ENCODE measurements at places on chromosomes 12 and 14.

DNA sequence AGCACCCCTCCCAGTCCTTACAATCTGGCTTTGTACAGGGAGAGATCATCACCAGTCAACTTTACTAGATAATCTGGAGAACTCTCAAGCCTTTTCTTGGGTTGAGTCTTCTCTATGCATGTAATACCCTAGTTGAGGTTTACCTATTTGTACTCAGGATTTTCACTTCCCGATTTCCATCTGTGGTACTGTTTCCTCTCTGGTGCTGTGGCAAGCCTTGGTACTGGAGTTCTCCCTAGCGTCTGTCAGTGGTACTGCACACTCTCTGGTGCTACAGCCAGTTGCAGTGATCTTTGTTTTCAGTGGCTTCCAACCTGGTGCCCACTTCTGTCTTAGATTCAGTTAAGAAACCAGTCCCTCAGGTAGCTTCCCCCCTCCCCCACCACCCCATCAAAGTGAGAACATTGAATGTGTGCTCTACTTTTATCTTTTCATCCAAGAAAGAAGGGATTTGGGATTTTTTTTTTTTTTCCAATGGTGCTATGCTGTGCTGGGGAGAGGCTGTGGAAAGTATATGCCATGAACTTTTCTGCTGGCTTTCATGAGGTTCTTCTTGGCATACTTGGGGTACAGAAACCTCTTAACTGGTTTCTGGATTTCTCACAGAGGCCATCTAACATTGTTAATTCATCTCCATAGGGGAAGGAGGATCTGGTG is 69.4 kb upstream of the EVL start:
- DNase-seq: peak; percentile 48

GRCh38 chr14:96661244-96661969 is 135.8 kb upstream of the VRK1 start:
- DNase-seq: no peak

DNA sequence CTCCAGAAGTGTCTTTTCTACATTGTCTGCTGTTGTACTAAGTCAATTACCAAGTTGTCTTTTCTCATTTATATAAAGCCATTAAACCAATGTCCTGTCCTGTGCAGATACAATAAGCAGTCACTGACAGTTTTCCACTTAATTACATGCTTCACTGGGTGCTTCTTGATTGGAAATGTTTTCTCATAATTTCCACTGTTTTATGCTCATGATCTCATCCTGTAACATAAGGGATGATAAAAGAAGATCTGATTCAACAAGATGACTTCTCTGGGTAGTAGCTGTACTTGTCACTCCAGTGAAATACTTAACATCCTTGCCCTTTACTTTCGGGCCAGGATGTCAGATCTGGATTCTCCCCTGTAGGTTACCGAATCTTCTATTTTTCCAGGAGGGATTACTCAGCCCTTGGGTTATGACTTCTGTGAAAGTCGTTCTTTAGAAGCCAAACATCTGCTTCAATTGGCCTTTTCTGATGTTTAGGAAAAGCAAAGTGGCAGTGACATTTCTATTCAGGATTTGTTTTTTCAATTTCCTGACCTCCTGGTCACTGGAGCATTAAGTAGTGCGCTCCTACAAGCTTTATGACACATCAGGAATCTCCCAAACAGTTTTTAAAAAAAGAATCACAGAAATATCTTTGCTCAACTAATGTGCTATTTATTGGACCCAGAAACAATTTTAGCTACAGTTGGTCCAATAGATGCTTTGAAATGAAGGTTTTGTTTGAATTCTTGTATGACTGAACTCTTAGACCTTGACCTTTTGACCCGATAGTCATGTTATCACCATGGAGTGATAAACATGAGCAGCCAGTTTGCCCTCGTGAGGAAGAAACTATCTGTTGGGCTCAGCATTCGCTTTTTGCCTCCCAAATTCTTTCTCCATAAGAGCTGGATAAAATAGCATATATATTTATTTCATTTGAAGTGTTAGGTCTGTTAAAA is 234.5 kb upstream of the SSTR1 start:
- no peak for DNase-seq

DNA sequence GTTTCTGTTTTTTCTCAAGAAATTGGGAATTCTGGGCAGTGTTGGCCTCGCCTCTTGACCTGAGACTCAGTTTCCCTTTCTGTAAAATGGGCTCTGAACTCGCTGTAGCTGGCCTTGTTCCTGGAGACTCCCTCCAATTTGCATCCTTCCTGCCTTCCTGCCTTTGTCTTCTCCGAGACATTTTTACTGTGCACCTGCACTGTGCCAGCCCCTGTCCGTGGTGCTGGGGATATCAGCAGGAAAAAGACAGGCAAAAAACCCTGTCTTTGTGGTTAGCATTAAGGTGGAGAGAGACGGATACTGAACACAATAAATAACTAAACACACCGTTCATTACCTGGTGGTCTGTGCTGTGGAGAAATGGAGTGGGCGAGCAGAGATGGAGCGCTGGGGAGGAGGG is 129.8 kb downstream of the AACS start:
- DNase-seq: no peak

GRCh38 chr12:40168868-40169267 is 55.9 kb upstream of the LRRK2 start:
- no peak for DNase-seq

- no peak for DNase-seq
Observed at GRCh38 chr12:57626111-57626920, 6.7 kb downstream of the B4GALNT1 start.

DNA sequence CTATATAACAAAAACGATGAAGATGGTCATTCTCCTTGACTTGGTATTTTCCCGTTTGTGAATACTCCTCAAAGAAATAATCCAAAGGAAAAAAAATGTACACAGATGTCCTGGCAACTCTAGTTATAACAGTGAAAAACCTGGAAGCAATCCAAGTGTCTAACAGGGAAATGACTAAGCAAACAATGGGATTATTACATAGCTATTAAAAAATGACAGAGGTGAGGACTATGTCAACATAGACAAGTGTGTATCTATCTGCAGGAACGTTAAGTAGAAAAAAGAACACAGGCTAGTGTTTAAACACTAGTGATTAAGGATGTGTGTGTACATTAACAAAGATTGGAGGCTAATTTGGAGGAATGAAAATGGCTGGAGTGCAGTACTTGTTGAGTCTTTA is 5.9 kb upstream of the APOLD1 start:
- DNase-seq: no peak

- DNase-seq: no peak
Observed at GRCh38 chr14:99148131-99148530, 123.9 kb downstream of the BCL11B start.

- no peak for DNase-seq
Observed at GRCh38 chr14:101480747-101481530, 80.4 kb upstream of the DIO3 start.

DNA sequence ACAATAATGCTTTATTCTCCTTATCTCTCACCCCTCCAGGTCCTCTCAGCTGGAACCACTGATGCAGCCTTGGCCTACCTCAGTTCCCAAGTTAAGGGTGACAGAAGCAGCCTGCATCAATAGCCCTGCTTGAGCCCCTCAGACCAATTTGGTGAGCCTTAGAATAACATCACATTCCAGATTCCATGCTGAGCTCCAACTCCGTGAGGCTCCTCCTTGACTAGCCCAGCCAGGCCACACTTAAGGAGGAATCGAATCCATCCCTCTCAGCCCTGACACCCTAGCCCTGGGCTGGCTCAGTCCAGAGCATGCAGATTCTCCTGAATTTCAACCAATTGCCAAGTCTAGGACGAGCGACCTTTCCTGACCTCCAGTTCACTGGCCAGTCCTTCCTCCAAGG is 91.1 kb downstream of the ARMH4 start:
- no peak for DNase-seq

- DNase-seq: no peak
Observed at GRCh38 chr12:130288691-130289090, 49.0 kb upstream of the PIWIL1 start.

DNA sequence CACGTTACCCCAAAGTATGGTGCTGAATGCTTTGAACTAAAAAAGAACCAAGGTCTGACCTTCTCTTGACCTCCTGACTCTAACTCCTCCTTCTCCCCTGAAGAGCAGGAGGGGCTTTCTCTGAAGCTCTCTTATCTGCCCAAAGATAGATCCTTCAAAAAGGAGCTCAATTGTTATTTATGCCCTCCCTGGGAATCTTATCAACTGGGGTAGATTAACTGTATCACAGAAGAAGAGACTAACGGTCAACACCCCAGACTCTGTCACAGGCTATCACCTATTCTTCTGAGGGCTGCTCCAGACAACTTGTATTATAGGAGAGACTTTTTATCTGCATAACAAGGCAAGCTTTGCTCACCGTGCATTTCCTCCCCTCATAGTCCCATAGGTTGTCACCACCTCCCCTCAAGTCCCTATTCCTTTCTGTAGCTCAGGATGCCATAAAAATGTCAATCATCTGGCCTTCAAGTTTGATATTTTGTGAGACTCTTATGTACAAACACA is 86.6 kb downstream of the PAPLN start:
- DNase-seq: no peak

GRCh38 chr12:56222531-56222895 is 791 bp upstream of the RNF41 start:
- no peak for DNase-seq

DNA sequence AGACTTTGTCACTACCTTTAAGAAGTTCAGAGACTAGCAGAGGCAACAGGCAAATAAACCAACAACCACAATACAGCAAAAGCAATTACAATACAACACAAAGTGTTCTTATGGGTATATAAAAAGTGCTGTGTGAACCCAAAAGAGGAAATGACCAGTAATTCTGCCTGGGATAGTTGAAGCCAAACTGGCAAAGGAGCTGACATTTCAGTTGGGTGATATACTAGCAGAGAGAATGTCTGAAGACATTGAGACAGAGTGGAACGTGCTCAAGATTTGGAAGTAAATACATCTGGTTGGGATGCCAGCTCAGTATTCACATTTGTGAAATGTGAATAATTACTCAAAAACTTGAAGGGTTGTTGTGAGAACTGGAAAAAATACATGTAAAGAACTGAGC is 80.6 kb upstream of the GTF2A1 start:
- no peak for DNase-seq

DNA sequence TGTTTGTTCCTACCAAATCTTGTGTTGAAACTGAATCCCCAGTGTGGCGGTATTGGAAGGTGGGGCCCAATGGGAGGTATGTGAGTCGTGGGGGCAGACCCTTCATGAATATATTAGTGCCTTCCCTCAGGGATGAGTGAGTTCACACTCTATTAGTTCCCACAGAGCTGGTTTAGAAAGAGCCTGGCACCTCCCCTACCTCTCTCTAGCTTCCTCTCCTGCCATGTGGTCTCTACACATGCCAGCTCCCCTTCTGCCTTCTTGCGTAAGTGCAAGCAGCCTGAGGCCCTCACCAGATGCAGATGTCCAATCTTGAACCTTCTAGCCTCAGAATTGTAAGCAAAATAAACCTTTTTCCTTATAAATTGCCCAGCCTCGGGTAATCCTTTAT is 105.8 kb downstream of the SPTSSA start:
- DNase-seq: no peak

- DNase-seq: no peak
Observed at GRCh38 chr14:53692885-53693284, 263.7 kb downstream of the BMP4 start.

DNA sequence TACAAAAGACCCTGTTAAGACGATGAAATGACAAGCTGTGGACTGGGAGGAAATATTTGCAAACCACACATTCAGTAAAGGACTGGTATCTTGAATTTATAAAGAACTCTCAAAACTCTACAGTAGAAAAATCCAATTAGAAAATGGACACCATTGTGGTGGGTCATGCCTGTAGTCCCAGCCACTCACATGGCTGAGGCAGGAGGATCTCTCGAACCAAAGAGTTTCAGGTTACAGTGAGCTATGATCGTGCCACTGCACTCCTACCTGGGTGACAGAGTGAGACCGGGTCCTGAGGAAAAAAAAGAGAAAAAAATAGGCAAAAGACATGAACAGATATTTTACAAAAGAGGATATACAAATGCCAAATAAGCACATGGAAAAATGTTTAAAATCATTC is 41.9 kb downstream of the TTC6 start:
- DNase-seq: no peak

GRCh38 chr12:131830914-131831571 is 2.9 kb downstream of the MMP17 start:
- DNase-seq: no peak

GRCh38 chr14:61454545-61454944 is 133.2 kb downstream of the PRKCH start:
- no peak for DNase-seq

DNA sequence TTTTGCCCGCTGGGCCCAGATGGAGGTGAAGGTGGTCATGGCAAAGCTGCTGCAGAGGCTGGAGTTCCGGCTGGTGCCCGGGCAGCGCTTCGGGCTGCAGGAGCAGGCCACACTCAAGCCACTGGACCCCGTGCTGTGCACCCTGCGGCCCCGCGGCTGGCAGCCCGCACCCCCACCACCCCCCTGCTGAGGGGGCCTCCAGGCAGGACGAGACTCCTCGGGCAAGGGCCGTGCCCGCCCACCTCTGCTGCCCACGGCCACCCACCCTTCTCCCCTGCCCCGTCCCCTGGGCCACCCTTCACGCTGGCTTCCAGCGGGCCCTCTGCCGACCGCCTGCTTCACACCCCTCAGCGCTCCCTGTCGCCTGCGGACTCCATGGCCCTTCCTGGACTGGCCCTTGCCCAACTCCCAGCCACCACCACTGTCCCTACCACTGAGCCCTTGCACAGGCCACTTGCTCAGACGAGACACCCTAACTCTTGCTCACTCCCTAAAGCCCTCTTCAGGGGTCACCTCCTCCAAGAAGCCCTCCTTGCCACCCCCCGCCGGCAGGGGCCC is 42.5 kb downstream of the CYP46A1 start:
- DNase-seq: no peak

DNA sequence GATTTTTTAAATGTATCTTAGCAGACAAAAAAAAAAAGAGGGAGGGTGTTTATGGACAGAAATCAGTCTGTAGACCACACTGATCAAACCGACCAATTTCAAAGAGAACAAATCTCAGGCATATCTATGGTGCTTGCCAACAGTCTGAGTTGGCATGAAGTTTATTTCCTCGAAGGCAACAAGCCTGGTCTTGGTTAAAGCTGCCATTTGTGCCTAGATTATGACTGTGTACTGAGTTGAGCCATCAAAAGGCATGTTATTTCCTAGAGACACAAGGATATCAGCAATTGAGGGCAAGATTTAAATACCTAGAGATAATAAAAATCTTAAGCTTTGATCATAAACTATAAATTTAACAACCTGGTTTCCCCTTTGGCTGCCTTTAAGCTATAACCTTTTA is 119.2 kb downstream of the SLC2A13 start:
- no peak for DNase-seq

- no peak for DNase-seq
Observed at GRCh38 chr14:51431741-51432140, 191.7 kb downstream of the TMX1 start.

DNA sequence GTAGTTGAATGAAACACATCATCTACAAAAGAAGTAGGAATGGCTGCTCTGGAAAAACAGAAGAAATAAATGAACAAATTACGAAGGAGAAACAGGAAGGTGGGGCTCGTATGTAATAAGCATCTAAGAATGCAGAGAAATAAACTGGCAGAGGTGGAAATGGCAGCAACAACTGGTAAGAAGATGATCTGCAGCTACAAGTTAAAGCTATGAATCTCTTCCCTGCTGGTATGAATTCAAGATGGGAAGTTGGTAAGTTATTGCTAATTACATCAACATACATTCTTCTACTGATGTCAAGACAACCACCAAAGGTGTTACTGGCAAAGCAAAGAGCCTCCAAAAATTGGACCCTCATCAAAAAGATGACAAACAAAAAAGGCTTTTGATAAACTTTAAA is 59.8 kb downstream of the HECTD4 start:
- DNase-seq: no peak

GRCh38 chr14:96663491-96664067 is 133.6 kb upstream of the VRK1 start:
- no peak for DNase-seq

Measured in COLO829 (cell line).